ENCODE measurements at places on chromosomes 16 and 17.
A peak's percentile ranks its signal among the peaks of the same experiment; 100 is the strongest.

DNA sequence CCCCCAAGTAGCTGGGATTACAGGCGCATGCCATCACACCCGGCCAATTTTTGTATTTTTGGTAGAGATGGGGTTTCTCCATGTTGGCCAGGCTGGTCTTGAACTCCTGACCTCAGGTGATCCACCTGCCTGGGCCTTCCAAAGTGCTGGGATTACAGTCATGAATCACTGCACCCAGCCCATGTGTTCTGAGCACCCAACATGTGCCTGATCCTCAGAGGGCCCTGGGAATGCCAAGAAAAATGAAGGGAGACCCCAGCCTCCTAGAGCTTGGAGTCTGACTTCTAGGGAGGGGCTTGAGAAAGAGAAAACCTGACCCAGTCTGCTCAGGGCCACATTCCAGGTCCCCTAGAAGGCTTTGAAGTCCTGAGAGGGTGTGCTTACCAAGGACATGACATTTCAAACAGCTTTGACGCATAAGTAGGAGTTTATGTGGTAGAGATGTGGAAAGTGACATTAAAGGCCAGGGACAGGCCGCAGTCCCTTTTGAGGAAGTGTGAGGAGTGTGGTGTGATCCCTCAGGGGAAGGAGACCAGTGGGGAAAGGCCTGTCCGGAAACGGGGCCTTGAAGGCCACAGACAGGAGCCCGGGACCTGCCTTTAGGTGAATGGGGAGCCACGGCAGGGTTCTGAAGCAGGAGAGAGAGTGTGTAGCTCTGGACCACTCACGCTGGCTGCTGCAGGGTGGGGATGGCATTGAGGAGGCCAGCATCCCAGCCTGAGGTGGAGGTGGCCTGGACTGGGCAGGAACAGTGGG lies 1.1 kb upstream of the CCL22 start:
- DNase-seq, result no peak

DNA sequence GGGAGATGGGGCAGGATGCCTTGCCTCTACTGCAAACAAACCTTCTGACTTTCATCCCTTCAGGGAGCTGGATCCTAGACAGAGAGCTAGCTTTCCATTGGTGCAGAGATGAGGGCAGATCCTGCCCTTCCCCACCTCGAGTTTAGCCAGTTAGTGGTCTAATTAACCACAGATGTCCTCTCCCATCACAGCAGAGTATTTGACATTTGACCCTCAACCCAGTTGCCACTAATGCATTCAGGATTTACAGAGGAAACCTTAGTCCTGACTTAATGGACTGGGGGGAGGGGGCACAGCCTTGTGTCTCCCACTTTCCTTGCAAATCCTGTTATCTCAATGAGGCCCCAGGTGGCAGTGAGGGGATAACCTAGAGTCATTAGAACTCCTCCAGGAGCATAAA lies 10.2 kb downstream of the PIP4K2B start:
- DNase-seq, result no peak

DNA sequence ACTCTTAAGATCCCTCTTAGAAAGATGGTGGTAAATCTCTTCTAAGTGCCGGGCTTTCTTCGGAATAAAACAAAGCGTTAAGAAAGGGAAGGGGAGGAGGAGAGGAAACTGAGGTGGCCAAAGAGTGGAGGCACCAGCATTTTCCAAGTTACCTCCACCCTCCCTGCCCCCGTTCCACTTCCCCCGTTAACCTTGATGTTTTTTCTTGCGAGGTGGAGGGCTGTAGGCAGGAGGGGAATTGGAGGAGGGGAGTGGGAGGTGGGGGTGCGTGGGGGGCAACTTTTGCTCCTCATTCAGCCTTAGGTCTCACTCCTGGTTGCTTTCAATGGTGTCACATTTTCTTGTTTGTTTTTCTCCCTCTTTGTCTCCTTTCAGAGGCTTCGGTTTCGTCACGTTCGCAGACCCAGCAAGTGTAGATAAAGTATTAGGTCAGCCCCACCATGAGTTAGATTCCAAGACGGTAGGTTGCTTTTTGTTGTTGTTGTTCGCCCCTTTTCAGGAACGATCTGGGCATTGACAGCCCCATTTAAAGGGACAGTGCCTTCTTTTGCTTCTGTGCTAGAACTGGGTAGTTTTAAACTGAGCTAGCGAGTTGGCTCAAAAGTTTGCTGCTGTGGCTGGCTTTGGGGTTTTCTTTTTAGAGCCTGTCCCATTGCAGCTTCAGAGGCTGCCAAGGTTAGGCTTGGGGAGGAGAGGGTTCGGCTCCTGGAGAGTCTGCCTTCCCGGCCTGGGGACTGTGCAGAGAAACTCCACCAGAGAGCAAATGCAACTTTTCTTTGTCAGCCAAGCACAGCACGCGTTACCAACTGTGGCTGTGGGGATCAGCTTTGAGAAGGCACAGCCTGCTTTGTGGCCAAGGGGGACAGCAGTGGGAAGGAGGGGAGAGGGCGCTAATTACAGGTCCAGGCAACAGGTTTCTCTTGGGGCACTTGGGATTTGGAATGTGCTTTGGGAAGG lies 1.9 kb downstream of the MSI2 start:
- no peak for DNase-seq

- peak; percentile 9 for DNase-seq
Observed at GRCh38 chr16:17224879-17225281, 245.9 kb downstream of the XYLT1 start.

DNA sequence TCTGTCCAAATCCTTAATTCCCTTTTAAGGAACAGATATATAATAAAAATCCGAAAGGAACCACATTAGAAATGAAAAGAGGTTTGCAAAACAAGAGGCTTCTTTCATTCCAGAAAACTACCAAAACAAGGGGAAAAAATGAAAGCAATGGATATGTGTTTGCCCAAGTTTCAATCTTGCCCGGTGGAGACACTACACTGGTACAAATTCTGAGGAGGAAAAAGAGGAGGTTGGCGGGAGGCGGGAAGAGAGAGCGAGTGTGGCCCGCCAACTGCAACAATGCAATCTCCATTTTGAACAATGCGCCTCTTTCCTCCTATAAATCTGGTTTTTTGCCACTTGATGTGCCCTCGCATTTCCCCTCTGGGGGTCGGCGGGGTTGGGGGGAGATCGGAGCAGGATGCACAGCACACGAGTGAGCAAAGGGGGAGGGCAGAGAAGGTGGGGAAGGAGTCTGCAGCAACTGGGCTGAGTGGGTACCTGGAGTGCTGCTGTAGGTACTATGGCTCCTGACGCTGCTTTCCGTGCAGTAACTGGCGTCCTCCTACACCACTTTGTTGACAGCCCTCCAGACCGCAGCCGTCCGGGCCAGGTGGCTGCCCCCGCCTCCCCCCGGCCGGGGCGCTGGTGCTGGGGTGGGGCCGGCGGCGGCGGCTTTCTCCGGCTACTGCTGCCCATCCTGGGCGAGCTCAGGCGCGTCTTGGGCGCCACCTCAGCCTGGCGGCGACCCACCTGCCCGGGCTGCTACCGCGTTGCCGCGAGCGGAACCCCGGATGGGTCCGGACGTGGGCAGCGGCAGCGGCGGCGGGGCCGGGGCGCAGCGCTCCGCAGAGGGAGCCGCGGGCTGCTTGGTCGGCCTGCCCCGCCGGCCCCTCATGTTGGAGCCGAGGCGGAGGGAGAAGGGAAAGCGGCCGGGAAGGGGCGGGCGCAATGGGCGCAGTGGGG lies 93.8 kb upstream of the PLEKHM1 start:
- no peak for DNase-seq

DNA sequence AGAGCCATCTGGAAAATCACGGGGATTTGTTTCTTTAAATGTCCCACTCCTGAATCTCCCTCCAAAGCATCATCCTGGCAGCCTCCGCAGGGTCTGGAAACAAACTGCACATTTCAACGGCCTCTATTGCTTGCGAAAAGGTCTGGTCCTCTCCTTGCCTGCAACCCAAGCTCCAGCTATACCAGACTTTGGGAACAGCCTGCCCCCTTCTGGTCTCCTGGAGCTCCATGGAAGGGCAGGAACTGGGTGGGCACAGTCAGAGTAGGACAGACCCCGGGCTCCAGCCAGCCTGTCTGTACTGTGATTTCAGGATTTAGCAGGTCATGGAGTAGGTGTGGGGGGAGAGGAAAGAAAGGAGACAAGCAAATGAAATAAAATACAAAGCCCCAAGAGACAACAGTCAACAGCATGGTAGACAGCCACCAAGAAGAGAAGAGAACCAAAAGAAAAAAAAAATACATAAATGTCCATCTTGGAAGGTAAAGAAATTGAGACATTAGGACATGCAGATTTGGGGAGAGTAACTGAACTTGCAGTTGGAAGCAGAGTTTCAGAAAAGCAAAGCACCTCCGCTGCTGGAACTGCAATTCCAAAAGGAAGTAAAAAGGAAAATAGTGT lies 2.7 kb downstream of the XYLT1 start:
- no peak for DNase-seq

DNA sequence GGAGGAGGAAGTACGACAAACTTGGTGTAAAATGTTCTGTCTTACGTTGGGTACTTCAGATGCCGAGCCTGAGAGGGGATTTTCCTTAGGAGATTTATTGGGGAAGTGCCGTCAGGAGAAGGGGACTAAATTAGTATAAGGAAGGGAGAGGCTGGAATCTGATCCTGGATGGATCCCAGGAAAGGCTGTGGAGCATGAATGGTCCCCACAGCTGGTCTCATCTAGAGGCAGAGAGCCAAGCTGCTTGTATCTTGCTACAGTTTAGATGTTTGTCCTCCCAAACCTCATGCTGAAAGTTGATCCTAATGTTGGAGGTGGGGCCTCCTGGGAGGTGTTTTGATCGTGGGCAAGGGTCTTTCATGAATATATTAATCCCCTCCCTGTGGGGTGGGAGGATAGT lies 798.4 kb upstream of the EEF2KMT start:
- DNase-seq, result no peak
